HFFc6 (cell line): ENCODE measurements at places on chromosomes 3 and 15.

DNA sequence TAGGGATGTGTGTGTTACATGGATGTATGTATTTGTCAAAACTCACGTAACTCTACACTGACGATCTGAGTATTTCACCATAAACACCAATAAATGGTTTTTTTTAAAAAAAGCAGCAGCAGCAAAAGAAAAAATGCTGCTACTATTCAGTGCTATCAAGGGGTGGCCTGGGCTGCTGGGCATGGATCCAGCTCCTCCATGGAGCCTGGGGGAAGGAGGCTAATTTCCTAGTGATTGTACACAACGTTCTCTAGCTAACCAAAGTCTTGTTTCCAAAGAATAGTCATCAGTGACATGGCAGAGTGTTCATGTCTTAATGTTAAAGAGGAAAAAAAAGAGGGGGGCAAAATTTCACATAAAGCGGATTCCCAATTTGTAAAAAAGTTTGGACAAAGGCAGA, 29.0 kb downstream of the POMGNT2 start:
- H3K4me3 ChIP-seq, result no peak overlapping the region
- DNase-seq, result no peak
- no peak overlapping the region for H3K27ac ChIP-seq
- peaks cover 8% of the 10 kb centered on the region for H3K36me3 ChIP-seq
- H3K27me3 ChIP-seq, result peaks cover 10% of the 10 kb centered on the region

DNA sequence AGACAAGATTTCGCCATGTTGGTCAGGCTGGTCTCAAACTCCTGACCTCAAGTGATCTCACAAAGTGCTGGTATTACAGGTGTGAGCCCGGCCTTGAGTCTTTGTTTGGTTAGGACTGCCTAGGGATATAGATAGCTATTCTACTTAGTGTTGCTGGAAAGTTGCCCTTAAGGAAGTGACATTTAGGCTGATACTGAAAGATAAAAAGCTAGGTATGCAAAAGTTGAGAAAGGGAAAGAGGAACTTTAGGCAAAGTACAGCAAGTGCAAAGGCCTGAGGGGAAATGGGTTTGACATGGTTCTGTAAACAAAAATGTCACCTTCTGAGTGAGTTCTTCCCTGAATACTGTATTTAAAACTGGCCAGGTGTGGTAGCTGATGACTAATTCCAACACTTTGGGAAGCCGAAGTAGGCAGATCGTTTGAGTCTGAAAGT, 111.5 kb downstream of the ZNF609 start:
- no peak overlapping the region for H3K27ac ChIP-seq
- H3K36me3 ChIP-seq, result no peaks in the 10 kb centered on the region
- no peak for DNase-seq
- H3K4me3 ChIP-seq, result no peak overlapping the region

GRCh38 chr15:89826671-89827655, 12.3 kb upstream of the ANPEP start:
- no peak for DNase-seq
- H3K36me3 ChIP-seq, result peaks cover 13% of the 10 kb centered on the region; the same call in 1 of the 2 replicates
- H3K27ac ChIP-seq, result peak overlapping the region; percentile 89
- H3K27me3 ChIP-seq, result peaks cover 3% of the 10 kb centered on the region
- peaks cover 74% of the 10 kb centered on the region for H3K4me1 ChIP-seq
- no peak overlapping the region for H3K4me3 ChIP-seq

DNA sequence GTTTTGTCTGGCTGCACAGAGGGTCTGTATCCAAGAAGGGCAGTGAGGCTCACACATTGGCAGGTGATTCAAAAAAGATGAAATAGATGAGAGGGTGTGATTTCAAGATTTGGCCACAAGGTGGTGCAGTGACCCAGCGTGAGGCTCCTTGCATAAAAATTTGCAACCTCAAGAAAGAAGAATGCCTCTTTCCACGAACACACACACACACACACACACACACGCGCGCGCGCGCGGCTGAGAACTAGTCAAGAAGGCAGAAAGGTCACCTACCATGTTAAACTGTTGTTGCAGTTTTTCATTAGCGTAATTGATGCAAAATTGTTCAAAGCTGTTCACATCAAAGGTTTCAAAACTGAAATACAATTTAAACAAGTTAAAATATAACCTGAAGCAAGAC, 39.2 kb downstream of the MYO5C start:
- no peaks in the 10 kb centered on the region for H3K36me3 ChIP-seq
- peaks cover 3% of the 10 kb centered on the region; the same call in 1 of the 2 replicates for H3K27me3 ChIP-seq
- H3K4me3 ChIP-seq, result peak overlapping the region; percentile 60
- H3K27ac ChIP-seq, result no peak overlapping the region; the same call in 1 of the 2 replicates
- DNase-seq, result peak; percentile 69
- H3K4me1 ChIP-seq, result peaks cover 59% of the 10 kb centered on the region

GRCh38 chr3:119783883-119784282, 2.0 kb downstream of the NR1I2 start:
- no peak overlapping the region for H3K27ac ChIP-seq
- H3K4me3 ChIP-seq, result no peak overlapping the region
- no peak for DNase-seq
- no peaks in the 10 kb centered on the region for H3K36me3 ChIP-seq
- H3K4me1 ChIP-seq, result no peaks in the 10 kb centered on the region

- H3K27me3 ChIP-seq, result no peaks in the 10 kb centered on the region
- H3K4me3 ChIP-seq, result peak overlapping the region; percentile 89
- H3K4me1 ChIP-seq, result peaks cover 24% of the 10 kb centered on the region
- peaks cover 17% of the 10 kb centered on the region for H3K36me3 ChIP-seq
- no peak for DNase-seq
Observed at GRCh38 chr3:126083138-126083445, 832 bp downstream of the SLC41A3 start.

DNA sequence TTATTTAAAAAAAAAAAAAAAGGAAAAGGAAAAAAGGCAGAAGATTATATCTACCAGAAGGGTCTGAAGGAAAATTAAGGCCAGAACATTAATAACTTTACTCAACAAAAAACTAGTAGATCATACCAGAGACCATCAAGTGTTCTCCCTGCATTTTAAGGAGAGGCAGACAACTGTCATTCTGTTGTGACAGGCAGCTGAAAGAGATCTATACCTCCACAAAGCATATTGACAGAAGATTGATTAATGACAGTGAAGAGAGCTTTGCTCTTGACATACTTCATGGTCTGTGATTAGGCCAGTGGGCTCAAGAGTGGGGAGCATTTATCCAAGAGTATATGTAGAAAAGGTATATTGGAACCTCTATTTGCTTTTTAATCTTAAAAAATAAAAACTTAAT, 248.4 kb downstream of the CDIN1 start:
- H3K36me3 ChIP-seq, result peaks cover 28% of the 10 kb centered on the region
- no peak for DNase-seq
- H3K4me3 ChIP-seq, result no peak overlapping the region
- H3K27me3 ChIP-seq, result no peaks in the 10 kb centered on the region
- H3K27ac ChIP-seq, result no peak overlapping the region
- H3K4me1 ChIP-seq, result peaks cover 53% of the 10 kb centered on the region

DNA sequence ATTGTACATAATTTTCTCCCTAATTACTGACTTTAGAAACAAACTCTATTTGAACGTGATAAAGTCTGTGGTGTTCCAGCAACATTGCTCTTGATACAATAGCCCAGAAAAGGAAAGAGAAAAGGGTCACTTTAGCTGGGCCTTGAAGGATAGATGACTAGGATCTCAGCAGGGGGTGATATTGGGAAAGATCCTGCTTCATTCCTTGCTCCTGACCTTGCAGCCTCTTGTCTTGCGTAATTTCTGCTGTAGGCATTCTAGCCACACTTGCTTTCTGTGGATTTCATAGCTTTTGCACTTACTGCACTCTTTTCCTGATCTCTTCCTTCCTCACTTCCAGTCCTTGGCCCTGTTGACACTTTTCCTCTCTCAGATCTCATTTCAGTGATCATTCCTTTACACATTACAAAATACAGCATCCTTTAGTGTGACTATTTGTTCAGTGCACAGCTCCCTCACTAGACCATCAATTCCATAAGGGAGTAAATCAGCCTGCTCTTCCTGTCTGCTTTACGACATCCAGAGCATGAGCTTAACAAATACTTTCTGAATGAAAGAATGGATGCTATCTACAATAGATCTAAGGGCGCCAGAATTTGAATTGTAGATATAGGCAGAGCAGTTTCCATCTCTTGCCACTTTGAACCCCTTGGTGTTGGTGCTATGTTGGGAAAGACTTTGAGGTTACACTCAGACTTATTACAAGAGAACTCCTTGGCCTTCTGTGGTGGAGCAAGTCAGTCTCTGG, 559.6 kb upstream of the MDFIC2 start:
- peaks cover 11% of the 10 kb centered on the region for H3K36me3 ChIP-seq
- peak overlapping the region; percentile 16 for H3K4me3 ChIP-seq
- no peaks in the 10 kb centered on the region; the same call in 1 of the 2 replicates for H3K27me3 ChIP-seq
- peak; percentile 79 for DNase-seq
- H3K4me1 ChIP-seq, result peaks cover 13% of the 10 kb centered on the region

GRCh38 chr3:52779011-52779836, 1.8 kb downstream of the ITIH1 start:
- no peak for DNase-seq
- H3K36me3 ChIP-seq, result no peaks in the 10 kb centered on the region
- no peak overlapping the region for H3K4me3 ChIP-seq
- H3K27ac ChIP-seq, result no peak overlapping the region

GRCh38 chr3:37144806-37145205, 29.6 kb downstream of the LRRFIP2 start:
- peak overlapping the region; percentile 75 for H3K27ac ChIP-seq
- H3K36me3 ChIP-seq, result peaks cover 28% of the 10 kb centered on the region
- peaks cover 22% of the 10 kb centered on the region for H3K4me1 ChIP-seq
- no peaks in the 10 kb centered on the region; the same call in 1 of the 2 replicates for H3K27me3 ChIP-seq

DNA sequence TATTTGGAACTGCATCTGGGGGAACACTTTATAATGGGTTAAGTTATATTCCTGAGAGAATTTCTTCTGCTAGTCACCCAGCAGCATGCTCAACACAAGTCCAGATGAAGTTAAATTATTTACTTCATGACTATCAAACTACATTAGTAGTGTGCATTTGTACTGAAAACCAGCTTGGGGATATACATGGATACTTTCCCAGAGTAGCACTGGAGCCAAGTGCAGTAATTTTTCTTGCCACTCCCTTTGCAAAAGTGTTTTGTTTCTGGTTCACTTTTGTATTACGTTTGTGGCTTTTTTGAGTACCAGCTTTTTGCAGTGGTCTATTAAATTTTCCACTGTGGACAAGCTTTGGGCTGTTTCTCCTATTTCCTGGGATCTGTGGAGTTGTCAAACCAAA, 243.0 kb downstream of the AGBL1 start:
- no peak overlapping the region for H3K4me3 ChIP-seq
- DNase-seq, result no peak
- H3K4me1 ChIP-seq, result no peaks in the 10 kb centered on the region
- no peaks in the 10 kb centered on the region for H3K36me3 ChIP-seq
- no peaks in the 10 kb centered on the region for H3K27me3 ChIP-seq

- H3K4me3 ChIP-seq, result no peak overlapping the region
- H3K36me3 ChIP-seq, result no peaks in the 10 kb centered on the region
- no peaks in the 10 kb centered on the region for H3K4me1 ChIP-seq
- DNase-seq, result no peak
- H3K27ac ChIP-seq, result no peak overlapping the region
Observed at GRCh38 chr3:170598091-170598502, 12.2 kb upstream of the SLC7A14 start.

GRCh38 chr3:39291903-39292329, 12.1 kb upstream of the CX3CR1 start:
- peak; percentile 35 for DNase-seq
- H3K36me3 ChIP-seq, result no peaks in the 10 kb centered on the region
- H3K27me3 ChIP-seq, result peaks cover 4% of the 10 kb centered on the region
- peaks cover 50% of the 10 kb centered on the region for H3K4me1 ChIP-seq

DNA sequence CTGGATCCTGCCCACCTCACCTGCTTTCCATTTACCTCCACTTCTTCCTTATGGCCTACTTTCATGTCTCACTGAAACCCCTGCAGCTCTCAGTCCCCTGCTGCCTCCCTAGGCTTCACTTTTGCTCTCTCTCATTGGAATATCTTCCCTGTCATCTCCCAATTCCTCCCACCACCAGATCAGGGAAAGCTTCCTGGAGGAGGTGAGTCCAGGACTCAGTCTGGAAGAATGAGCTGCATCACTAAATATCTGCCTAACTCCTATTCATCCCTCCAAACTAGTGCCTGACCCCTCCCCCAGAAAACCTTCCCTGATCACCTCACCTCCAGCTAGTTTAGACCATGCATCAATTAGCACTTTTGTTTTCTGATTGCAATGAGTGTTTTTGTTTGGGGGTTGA, 37.1 kb downstream of the MRPL46 start:
- no peak overlapping the region for H3K27ac ChIP-seq
- no peak overlapping the region for H3K4me3 ChIP-seq
- DNase-seq, result no peak
- H3K27me3 ChIP-seq, result peaks cover 23% of the 10 kb centered on the region
- H3K4me1 ChIP-seq, result no peaks in the 10 kb centered on the region

DNA sequence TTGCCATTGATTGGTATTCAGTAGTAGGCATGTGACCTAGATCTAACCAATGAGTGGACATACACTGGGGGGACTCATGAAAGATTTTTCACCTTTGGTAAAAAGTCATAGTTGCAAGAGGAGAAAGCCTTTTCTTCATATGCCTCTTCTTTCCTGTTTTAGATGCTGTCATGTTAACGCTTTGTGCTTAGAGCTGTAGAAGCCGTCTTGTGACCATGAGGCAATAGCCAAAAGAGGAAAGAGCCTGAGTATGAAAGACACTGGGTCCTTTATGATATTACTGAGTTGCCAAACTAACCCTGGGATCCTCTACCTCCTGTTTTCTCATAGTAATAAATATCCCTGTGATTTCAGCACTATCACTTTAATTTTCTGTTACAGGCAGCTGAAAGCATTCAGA, 396.0 kb downstream of the FHIT start:
- no peaks in the 10 kb centered on the region for H3K27me3 ChIP-seq
- H3K4me3 ChIP-seq, result no peak overlapping the region
- H3K36me3 ChIP-seq, result no peaks in the 10 kb centered on the region; the same call in 1 of the 2 replicates
- DNase-seq, result no peak
- H3K27ac ChIP-seq, result no peak overlapping the region

- DNase-seq, result no peak
- H3K4me3 ChIP-seq, result no peak overlapping the region
- peaks cover 8% of the 10 kb centered on the region; the same call in 1 of the 2 replicates for H3K27me3 ChIP-seq
- H3K4me1 ChIP-seq, result no peaks in the 10 kb centered on the region
- no peak overlapping the region for H3K27ac ChIP-seq
Observed at GRCh38 chr15:80447077-80447476, 42.9 kb downstream of the ARNT2 start.

DNA sequence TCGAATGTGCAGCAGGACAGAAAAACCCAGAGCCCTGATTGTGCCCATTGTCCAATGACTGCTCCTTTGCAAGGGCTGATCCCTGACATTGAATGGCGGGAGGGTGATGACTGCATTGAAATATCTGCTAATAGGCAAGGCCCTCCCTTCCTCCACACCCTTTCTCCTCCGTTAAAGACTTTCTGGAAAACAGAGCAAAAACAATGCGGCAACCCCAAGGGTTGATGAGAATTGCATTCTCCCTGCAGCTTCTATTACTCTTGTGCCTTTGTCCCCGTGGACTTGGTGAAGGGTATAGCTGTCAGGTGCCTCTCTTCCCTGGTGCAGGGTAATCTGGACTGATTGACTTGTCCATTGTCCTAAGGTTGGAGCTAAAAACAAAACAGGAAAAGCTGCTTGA, 71.8 kb downstream of the THSD4 start:
- H3K4me1 ChIP-seq, result no peaks in the 10 kb centered on the region
- DNase-seq, result no peak
- H3K27ac ChIP-seq, result no peak overlapping the region
- no peaks in the 10 kb centered on the region; the same call in 1 of the 2 replicates for H3K27me3 ChIP-seq

GRCh38 chr3:58004973-58005372, 3.2 kb upstream of the FLNB start:
- peaks cover 3% of the 10 kb centered on the region for H3K27me3 ChIP-seq
- H3K36me3 ChIP-seq, result peaks cover 6% of the 10 kb centered on the region; the same call in 1 of the 2 replicates
- DNase-seq, result peak; percentile 84

GRCh38 chr15:41511899-41512369, 1.7 kb downstream of the LTK start:
- peaks cover 21% of the 10 kb centered on the region for H3K4me1 ChIP-seq
- no peaks in the 10 kb centered on the region; the same call in 1 of the 2 replicates for H3K36me3 ChIP-seq
- H3K4me3 ChIP-seq, result no peak overlapping the region; the same call in 1 of the 2 replicates
- no peak overlapping the region for H3K27ac ChIP-seq
